Stimulated activated CD4-positive, alpha-beta T cell treated with anti-CD3 and anti-CD28 coated beads, Interleukin-1b, Interleukin-23, amount 100 ng/mL, for 1 hour (primary cell): ENCODE measurements at places on chromosomes 7 and 10.
A peak's percentile ranks its signal among the peaks of the same experiment; 100 is the strongest.

DNA sequence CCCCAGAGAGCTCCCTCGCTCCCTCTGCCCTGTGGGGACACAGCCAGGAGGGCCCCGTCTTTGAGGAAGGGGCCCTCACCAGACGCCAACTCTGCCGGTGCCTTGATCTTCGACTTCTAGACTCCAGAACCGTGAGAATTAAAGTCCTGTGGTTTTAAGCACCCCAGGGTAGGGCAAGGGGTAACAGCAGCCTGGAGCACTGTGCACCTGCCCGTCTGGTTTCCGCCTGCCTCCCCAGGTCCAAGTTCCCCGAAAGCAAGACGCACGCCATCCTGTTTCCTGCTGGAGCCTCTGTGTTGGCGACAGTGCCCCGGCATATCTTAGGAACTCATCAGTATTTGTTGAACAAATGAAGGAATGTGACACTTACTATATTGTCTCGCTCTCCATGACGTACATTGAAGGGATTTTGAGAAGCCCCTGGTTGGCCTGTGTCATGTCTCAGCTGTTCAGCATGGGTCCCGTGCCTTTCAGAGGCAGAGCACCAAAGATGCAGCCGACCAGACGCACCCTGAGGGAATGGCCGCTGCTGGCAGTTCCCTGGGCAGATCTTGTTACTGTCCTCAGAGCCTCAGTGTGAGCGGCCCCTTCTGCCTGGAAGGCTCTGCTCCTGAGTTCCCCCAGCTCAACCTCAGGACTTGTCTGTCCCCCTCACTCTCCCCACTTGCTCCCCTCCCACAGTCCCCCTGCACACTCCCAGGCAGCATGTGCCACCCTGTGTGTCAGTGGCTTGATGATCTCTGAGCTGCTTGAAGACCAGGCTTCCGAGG is 226.2 kb downstream of the TCERG1L start:
- no peak for DNase-seq

GRCh38 chr7:123398921-123399320 is 135.5 kb downstream of the IQUB start:
- DNase-seq: no peak

GRCh38 chr7:36021917-36022550 is 131.0 kb upstream of the EEPD1 start:
- no peak for DNase-seq

DNA sequence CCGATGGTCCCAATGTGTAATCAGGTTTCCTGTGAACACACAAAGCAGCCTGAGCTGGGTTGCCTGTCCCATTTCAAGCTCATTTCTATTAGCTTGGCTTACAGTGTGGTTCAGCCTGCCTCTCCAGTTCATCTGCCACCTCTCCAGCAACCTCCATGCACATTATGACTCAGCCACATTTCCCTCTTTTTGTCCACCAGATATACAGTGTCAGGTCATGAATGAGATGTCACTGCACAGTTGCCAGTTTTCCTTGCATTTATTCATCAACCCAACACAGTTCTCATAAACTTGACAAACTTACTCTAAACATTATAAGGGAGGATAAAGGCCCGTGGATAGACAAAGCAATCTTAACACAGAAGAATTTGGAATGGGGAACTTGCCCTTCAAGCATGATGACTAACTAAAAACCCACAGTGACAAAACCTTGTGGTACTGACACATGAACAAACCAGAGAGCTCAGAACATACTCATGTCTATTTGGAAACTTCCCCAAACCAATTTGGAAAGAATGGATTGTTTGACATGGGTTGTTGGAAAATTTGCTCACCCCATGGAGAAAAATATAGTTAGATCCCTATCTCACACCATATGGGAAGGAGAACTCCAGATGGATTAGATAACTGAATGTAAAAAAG is 2.5 kb upstream of the CFAP58 start:
- no peak for DNase-seq

GRCh38 chr10:104197364-104197763 is 34.8 kb downstream of the CFAP43 start:
- no peak for DNase-seq

- no peak for DNase-seq
These were observed 391.4 kb downstream of the TNS3 start for GRCh38 chr7:47190462-47190861.

DNA sequence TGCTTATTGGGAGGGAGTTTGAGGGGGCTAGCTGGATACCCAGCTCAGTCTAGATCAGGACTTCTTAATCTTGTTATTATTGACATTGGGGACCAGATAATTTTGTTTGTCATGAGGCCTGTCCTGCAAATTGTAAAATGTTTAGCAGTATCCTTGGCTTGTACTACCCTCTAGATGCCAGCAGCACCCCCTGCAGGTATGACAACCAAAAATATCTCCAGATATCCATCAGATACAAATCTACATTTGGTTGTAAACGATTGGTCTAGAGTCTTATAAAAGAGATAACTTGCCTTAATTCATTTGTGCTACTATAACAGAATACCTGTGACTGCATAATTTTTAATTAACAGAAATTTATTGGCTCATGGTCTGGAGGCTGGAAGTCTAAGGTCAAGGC is 1232.2 kb downstream of the XPNPEP1 start:
- DNase-seq: no peak

DNA sequence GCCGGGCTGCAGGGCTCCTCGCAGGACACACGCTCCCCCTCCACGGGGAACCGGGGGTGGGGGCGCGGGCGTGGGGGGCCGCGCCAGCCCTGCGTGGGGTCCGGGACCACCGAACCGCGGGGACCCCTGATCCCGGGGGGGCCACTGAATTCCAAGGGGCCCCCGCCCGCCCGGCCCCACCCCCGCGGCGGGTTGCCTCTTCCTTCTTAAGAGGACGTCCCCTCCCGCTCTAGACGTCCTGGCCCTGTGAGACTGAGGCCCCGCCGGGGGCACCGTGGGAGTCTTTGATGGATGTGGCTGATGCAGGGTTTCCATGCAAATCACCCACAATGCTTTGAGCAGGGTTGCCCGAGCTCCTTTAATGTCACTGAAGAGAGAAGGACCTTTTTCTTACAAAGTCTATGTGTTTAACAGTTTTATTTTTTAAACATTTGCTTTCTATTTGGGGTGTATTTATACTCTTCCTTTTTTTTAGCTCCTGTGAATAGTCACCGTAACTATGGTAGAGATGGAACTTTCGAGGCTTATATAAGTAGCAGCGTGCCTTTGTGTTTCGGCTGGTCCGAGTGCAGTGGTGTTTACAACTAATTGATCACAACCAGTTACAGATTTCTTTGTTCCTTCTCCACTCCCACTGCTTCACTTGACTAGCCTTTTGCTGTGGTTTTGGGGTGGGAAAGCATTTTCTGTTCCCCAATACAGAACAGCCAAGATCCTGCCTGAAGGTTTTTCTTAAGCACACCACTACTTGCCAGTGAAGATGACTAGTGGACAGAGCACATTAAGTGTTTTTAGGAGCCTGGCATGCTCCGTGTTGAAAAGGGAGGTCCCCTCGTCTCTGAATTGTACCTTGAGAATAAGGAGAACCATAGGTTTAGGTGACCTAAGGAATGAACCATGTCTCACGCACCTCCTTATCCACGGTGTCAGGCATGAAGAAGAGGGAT is 44.8 kb downstream of the PDIA4 start:
- DNase-seq: peak; percentile 55

DNA sequence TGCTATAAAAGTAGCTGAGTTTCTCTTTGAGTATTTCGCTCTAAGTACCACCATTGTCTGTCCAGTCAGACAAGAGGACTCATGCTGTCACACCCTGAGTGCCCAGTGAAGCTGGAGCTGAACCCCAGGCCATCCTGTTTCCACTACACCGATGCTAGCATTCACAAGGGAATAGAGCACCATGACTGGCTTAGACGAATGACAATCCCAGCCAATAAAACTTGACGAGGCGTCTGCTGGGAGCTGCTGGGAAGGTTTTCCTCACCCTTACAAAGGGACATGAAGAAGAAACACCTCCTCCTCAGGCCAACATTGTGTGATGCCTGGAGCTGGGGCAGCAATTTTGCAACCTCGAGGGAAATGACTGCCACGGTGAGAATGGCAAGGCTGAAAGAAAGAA is 17.5 kb upstream of the SLIT1 start:
- no peak for DNase-seq
